Activated CD4-positive, alpha-beta T cell treated with anti-CD3 and anti-CD28 coated beads, Interleukin-2, amount 10 ng/mL, durations not matched to agents 7 days and 5 days (primary cell): ENCODE measurements at places on chromosomes 2 and 18. TPM values are rescaled to one million over a fixed set of nuclear protein-coding genes. Genes with fewer than 3 reads are reported as not detected.

- no peak overlapping the region for H3K27ac ChIP-seq
- no peaks in the 10 kb centered on the region for H3K4me1 ChIP-seq
- no peaks in the 10 kb centered on the region for H3K36me3 ChIP-seq
- H3K27me3 ChIP-seq: no peaks in the 10 kb centered on the region
- DNase-seq: no peak
- no peak overlapping the region for H3K4me3 ChIP-seq
These were observed 68.7 kb upstream of the FSHR start for GRCh38 chr2:49222975-49223528.

- H3K36me3 ChIP-seq: no peaks in the 10 kb centered on the region
- H3K27ac ChIP-seq: no peak overlapping the region
- H3K4me1 ChIP-seq: no peaks in the 10 kb centered on the region
- DNase-seq: no peak
These were observed 207.2 kb downstream of the ETAA1 start for GRCh38 chr2:67604360-67604759.

- DNase-seq: no peak
- peaks cover 3% of the 10 kb centered on the region for H3K4me1 ChIP-seq
- H3K27ac ChIP-seq: peak overlapping the region; percentile 52
These were observed 209.5 kb downstream of the VAPA start for GRCh38 chr18:10122988-10123950.

DNA sequence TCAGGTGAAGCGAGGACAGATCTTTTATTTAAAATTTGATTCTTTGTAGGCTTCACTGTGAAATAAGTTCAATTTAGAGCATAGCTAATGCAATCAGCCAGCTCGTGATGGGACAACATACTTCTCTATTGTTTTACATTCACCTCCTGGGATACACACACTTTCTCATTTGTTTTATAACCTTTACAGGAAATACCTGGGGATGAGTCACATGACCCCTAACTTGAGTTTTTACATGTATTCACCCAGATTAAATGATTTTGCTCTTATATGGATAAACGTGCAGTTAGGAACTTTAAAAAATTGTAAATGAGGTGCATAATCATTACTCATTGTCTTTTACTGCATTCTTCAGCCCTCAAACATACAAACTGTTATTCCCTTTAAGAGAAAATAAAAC is 152.1 kb downstream of the NEDD4L start:
- no peak overlapping the region for H3K27ac ChIP-seq
- peaks cover 16% of the 10 kb centered on the region for H3K4me1 ChIP-seq
- DNase-seq: no peak
- H3K4me3 ChIP-seq: peak overlapping the region; percentile 65
- H3K36me3 ChIP-seq: no peaks in the 10 kb centered on the region

- peaks cover 1% of the 10 kb centered on the region for H3K36me3 ChIP-seq
- peaks cover 17% of the 10 kb centered on the region for H3K4me1 ChIP-seq
These were observed 99.6 kb upstream of the ST3GAL5 start for GRCh38 chr2:85988175-85988913.

AOX1 gene
- 0.22 TPM for total RNA-seq

TSPYL6 gene
- total RNA-seq: not detected
